Activated CD4-positive, alpha-beta memory T cell treated with anti-CD3 and anti-CD28 coated beads, Interleukin-2, amount 10 ng/mL, durations not matched to agents 7 days and 5 days (primary cell): ENCODE measurements at places on chromosomes 7 and 10. TPM values are rescaled to one million over a fixed set of nuclear protein-coding genes. Genes with fewer than 3 reads are reported as not detected.
A peak's percentile ranks its signal among the peaks of the same experiment; 100 is the strongest.

DNA sequence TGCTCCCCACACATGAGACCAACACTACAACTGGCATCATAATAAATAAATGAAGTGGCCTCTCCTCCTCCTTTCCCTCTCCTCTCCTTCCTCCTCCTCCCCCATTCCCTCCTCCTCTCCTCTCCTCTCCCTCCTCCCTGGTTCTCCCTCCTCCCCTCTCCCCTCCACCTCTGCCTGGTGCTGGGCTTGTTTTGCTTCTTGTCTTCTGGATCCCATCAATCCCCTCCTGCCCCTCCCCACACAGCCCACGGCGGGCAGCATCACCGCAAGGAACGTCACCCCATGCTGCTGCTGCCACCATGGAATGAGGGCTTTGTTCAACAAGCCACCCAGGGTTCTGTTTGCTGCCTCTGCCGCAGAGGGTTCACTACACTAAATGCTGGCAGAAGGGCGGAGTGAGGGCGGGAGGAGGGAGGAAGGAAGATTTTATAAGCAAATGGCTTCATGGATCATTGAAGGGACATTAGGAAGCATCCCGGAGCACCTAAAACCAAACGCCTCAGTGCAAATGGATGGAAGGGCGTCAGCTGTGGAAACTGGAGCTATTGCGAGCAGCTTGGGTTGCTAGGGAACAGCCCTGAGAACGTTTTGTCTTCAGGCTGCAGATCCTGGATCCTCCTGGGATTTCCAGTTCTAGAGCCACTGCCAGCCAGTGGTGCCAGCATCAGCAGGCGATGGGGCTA lies 379.7 kb upstream of the ZMIZ1 start:
- no peak for DNase-seq
- H3K27me3 ChIP-seq = no peaks in the 10 kb centered on the region
- H3K4me3 ChIP-seq = no peak overlapping the region
- no peaks in the 10 kb centered on the region for H3K36me3 ChIP-seq
- H3K27ac ChIP-seq = no peak overlapping the region
- H3K4me1 ChIP-seq = no peaks in the 10 kb centered on the region

CUZD1 gene
- total RNA-seq = 2.1 TPM

MRC1 gene
- total RNA-seq = not detected

WIPF3 gene
- not detected for total RNA-seq

DNA sequence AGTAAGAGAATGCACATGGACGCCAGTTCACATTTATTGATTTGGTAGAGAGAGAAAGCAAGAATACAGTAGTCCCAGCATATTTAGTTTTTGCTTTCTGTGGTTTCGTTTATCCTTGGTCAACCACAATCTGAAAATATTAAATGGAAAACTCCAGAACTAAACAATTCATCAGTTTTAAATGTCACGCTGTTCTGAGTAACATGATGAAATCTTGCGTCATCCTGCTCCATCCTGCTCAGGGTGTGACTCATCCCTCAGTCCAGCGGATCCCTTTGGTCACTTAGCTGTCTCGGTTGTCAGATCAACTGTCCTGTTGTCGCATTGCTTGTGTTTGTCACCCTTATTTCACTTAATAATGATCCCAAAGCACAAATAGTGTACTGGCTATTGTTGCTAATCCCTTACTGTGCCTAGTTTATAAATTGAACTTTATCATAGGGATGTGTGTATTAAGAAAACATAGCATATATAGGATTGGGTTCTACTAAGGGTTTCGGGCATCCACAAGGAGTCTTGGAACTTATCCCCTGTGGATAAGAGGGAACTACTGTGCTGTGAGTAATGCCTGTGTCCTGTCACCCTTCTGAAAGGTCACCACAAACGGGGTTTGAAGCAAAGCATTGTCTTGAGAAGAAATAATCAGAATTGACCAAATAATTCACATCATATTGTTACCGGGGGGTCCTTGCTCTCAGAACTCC lies 73.6 kb downstream of the OTUD1 start:
- H3K27ac ChIP-seq = no peak overlapping the region
- H3K27me3 ChIP-seq = peaks cover 23% of the 10 kb centered on the region
- peaks cover 29% of the 10 kb centered on the region for H3K4me1 ChIP-seq
- peaks cover 2% of the 10 kb centered on the region for H3K36me3 ChIP-seq
- no peak for DNase-seq

- H3K27me3 ChIP-seq = no peaks in the 10 kb centered on the region
- H3K36me3 ChIP-seq = no peaks in the 10 kb centered on the region
- peaks cover 3% of the 10 kb centered on the region for H3K4me1 ChIP-seq
- H3K4me3 ChIP-seq = no peak overlapping the region
- DNase-seq = no peak
These were observed 304.9 kb upstream of the ZMIZ1 start for GRCh38 chr10:78763651-78764395.

GRCh38 chr10:66455304-66455703 lies 470.5 kb upstream of the LRRTM3 start:
- H3K27ac ChIP-seq = no peak overlapping the region
- no peak for DNase-seq
- no peaks in the 10 kb centered on the region for H3K4me1 ChIP-seq
- no peaks in the 10 kb centered on the region for H3K36me3 ChIP-seq

- no peak overlapping the region for H3K27ac ChIP-seq
- H3K4me1 ChIP-seq = no peaks in the 10 kb centered on the region
- no peak for DNase-seq
- no peak overlapping the region for H3K4me3 ChIP-seq
These were observed 51.0 kb upstream of the NPS start for GRCh38 chr10:127498087-127498486.

DNA sequence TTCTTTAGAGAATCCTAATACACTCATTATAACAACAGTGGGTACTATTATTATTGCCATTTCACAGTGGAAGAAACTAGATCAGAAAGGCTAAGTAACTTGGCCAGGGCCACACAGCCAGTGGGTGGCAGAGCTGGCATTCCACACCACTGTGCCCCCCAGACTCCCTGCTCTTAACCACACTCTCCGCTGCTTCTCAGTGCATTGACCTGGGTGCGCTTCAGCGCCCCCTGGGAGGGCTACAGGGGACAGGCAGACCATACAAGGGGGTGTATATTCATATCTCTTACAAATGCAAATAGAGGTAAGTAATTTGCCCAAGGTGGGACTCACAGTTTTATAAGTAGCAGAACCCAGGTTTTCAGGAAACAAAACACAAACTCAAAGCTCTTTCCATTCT lies 77.0 kb upstream of the NMT2 start:
- no peak for DNase-seq
- peaks cover 2% of the 10 kb centered on the region for H3K36me3 ChIP-seq
- no peak overlapping the region for H3K27ac ChIP-seq
- H3K4me1 ChIP-seq = peaks cover 12% of the 10 kb centered on the region

OR9A2 gene
- not detected for total RNA-seq

- no peak for DNase-seq
- H3K4me3 ChIP-seq = no peak overlapping the region
- no peak overlapping the region for H3K27ac ChIP-seq
- H3K4me1 ChIP-seq = peaks cover 6% of the 10 kb centered on the region
These were observed 98.9 kb downstream of the WDR11 start for GRCh38 chr10:120950051-120950561.

MEOX2 gene
- not detected for total RNA-seq

GRCh38 chr10:119706521-119707278 lies 19.1 kb upstream of the INPP5F start:
- no peak overlapping the region for H3K4me3 ChIP-seq
- peaks cover 53% of the 10 kb centered on the region for H3K4me1 ChIP-seq
- peaks cover 42% of the 10 kb centered on the region for H3K36me3 ChIP-seq
- DNase-seq = no peak
- H3K27me3 ChIP-seq = no peaks in the 10 kb centered on the region
- peak overlapping the region; percentile 92 for H3K27ac ChIP-seq

DNA sequence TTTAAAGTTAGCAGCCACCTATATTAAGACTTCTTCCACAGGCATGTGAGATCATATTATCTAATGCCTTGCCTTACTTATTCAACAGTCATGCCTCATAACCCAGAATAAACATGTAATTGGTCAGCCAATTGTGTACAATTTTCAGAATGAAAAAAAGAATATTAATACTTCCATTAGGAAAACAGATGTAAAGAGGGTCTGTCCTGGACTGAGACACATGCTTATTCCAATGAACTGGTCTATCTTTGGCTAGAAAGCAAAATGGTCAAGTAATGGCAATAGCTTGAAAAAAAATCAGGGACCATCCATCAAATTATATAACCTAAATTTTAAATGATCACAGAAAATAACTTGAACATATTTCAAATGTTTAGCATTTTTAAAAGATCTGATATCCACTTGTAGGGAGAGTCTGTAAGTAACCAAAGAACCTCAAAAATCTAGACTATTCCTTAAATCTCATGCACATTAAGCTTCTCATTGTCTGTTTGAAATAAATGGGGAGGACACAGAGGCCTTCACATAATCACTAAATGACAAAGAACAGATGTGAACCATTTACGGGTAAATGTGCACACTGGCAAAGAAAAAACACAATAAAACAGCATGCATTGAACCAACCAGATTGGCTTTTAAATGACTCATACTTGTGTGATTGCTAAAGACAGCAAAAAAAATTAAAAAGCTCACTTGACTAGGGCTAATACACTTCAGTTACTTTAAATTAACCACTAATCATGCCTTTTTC lies 568.8 kb upstream of the PCDH15 start:
- no peak overlapping the region for H3K4me3 ChIP-seq
- no peaks in the 10 kb centered on the region for H3K36me3 ChIP-seq
- H3K4me1 ChIP-seq = no peaks in the 10 kb centered on the region
- DNase-seq = no peak
- no peaks in the 10 kb centered on the region for H3K27me3 ChIP-seq

- H3K36me3 ChIP-seq = no peaks in the 10 kb centered on the region
- no peak overlapping the region for H3K27ac ChIP-seq
- peaks cover 28% of the 10 kb centered on the region for H3K27me3 ChIP-seq
- no peaks in the 10 kb centered on the region for H3K4me1 ChIP-seq
- no peak overlapping the region for H3K4me3 ChIP-seq
These were observed 7.8 kb upstream of the GPR141 start for GRCh38 chr7:37675749-37676148.
